Astrocyte (in vitro differentiated cells and primary cell): ENCODE measurements at places on chromosomes 5 and 9.

DNA sequence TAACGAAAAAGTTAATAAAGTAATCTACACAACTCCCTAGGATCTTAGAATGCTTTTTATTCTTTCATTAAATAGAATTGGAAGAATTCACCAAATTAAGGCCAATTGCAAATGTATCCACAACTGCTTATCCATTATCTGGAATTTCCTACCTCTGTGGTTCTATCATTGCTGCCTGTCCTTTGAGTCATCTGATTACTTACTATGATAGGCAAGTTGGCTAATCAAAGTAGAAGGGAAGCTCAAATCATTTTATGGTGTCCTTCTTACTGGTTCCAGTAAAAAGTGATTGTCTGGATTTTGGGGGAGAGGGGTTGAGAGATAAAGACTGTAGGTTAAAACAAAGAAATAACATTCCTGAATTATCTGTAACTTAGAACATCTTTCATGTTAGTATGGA, 161.4 kb upstream of the GNA14 start:
- peak; percentile 66 for DNase-seq

- DNase-seq = peak; percentile 76
Measured at GRCh38 chr5:32283539-32284377, 29.0 kb downstream of the MTMR12 start.

DNA sequence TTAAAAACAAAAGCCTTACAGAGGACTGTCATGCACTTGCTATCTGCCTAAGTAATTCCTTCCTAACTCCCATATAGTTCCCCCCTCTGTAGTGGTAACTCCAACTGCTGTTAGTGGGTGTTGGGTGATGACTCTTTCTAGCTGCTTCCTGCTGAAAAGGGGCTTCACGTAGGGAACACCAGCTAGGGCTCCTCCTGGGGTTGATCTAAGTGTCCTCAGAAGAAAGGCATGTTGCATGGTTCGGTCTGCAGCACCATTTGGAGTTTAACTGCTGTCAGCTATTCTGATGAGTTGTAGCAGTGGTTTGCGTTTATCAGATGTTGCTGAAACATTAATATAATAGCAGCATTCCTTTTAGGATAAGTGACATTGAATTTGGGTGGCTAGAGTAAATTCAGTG, 281.9 kb upstream of the TUSC1 start:
- no peak for DNase-seq

DNA sequence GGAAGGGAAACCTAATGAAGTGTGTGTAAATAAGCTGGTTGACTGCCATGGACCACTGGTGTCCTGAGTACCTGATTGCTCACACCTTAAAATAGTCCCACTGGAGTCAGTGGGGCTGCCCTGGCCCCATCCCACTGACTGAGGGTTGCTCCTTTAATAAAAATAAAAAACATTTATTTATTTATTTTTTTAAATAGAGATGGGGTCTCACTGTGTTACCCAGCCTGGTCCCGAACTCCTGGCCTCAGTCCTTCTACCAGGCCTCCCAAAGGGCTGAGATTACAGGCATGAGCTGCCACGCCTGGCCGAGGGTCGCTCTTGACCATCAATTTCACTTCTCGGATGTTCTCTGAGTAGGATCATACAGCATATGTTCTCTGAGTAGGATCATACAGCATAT, 394.2 kb upstream of the IRX2 start:
- DNase-seq = no peak

GRCh38 chr9:129713402-129713679, 39.5 kb downstream of the PTGES start:
- DNase-seq = no peak

DNA sequence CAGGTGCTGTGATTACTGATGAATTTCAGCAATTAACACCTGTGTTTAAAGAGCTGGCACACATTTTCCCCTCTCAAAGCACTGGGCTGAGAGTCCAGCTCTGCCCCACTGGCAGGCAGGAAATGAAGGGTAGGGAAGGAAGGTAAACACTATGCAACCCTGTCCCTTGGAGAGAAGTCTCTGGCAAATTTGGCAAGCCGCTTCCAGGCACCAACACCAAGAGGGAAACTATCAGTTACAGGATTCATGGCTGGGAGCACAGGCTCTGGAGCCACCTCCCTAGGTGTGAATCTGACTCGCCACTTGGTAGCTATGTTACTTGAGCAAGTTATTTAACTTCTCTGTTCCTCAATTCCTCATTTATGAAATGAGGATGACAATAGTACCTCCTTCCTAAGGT, 3.3 kb downstream of the ANKS6 start:
- DNase-seq = no peak

GRCh38 chr5:94674490-94675382, 56.3 kb downstream of the SLF1 start:
- DNase-seq = peak; percentile 11

DNA sequence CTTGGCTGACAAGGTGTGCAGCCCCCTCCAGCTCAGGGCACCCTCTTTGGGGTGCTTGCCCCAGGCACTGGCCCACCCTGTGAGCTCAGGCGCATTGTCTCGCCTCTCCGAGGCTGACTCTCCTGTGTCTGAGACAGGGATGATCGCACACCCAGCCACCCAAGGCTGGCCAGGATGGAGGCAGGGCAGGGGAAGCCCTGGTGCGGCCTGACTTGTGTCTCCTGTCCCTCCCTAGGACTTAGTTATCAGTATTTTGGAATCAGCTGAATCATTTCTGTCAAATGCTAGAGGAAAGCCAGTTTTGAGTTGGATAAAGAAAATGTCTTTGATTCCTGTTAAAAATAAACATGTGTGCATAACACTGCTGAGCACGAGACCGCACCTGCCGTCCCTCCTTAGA, 2.5 kb upstream of the DBH start:
- DNase-seq = no peak

DNA sequence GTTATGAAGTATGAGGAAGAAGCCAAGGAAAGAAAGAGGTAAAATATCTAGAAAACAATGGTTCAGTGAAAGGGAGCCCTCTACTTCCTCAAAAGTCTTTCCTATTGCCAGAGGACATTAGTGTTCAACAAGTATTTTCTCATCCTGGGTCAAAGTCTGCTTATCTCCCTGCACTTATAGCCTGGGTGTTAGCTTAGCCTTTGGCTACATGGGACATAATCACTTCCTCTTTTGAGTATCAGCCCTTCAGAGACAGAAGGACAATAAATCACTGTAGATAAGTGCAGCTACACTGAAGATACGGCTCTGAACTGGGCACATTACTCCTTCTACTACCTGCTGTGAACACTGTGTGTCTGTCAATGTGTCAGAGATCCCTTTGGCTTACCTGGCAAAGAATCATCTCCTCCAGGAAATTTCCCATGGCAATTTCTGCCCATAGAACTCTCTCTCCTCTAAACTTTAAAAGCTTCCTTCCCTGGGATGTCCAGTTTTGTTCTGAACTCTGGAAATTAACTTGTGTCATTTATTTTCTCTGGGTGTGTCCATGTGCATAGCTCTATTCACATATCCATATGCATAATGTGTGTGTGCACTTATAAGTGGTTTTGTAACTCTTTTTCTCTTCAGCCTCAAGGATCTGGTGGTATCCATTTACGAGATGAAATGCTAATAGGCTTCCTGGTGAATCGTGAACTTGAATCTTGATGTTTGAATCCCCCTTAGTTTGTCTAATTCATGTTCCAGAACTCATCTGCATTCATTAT, 30.0 kb upstream of the RECK start:
- no peak for DNase-seq
